ENCODE measurements at places on chromosomes 2 and 18. TPM values are rescaled to one million over a fixed set of nuclear protein-coding genes. Genes with fewer than 3 reads are reported as not detected.

GRCh38 chr2:74089816-74090745 is 57.6 kb downstream of the BOLA3 start:
- H3K27me3 ChIP-seq, result no peaks in the 10 kb centered on the region
- no peak overlapping the region for H3K4me3 ChIP-seq
- H3K36me3 ChIP-seq, result peaks cover 22% of the 10 kb centered on the region
- no peak for DNase-seq
- H3K27ac ChIP-seq, result no peak overlapping the region

DNA sequence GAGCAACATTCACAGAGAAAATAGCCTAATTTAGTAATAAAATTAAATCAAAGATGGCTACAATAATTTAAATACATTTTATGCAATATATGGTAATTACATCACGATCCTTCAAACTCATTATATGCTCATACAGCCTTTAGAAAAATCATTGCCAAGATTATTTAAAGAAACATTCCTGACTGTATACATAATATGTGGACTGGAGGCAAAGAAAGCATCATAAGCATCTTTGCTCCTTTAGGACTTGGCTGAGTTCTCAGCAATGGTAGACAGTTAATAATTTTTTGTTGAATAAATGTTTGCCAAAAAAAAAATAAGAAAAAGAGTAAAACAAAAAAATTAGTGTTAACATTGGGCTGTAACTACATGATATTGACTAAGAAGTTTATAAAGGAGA is 26.9 kb downstream of the NCKAP5 start:
- no peak overlapping the region for H3K27ac ChIP-seq
- no peaks in the 10 kb centered on the region for H3K4me1 ChIP-seq
- no peaks in the 10 kb centered on the region for H3K36me3 ChIP-seq
- no peak for DNase-seq

GRCh38 chr2:170163411-170164065 is 14.4 kb upstream of the MYO3B start:
- no peaks in the 10 kb centered on the region for H3K27me3 ChIP-seq
- H3K4me3 ChIP-seq, result no peak overlapping the region
- peaks cover 8% of the 10 kb centered on the region for H3K4me1 ChIP-seq
- no peak overlapping the region for H3K27ac ChIP-seq
- no peak for DNase-seq

- H3K4me1 ChIP-seq, result no peaks in the 10 kb centered on the region
- no peaks in the 10 kb centered on the region for H3K27me3 ChIP-seq
- H3K36me3 ChIP-seq, result 0 out of 2 replicates have a peak, but pooled peaks cover 4% of the 10 kb centered on the region
- DNase-seq, result no peak
- H3K27ac ChIP-seq, result no peak overlapping the region
- no peak overlapping the region for H3K4me3 ChIP-seq
Measured at GRCh38 chr18:26453386-26453901, 94.9 kb downstream of the KCTD1 start.

DNA sequence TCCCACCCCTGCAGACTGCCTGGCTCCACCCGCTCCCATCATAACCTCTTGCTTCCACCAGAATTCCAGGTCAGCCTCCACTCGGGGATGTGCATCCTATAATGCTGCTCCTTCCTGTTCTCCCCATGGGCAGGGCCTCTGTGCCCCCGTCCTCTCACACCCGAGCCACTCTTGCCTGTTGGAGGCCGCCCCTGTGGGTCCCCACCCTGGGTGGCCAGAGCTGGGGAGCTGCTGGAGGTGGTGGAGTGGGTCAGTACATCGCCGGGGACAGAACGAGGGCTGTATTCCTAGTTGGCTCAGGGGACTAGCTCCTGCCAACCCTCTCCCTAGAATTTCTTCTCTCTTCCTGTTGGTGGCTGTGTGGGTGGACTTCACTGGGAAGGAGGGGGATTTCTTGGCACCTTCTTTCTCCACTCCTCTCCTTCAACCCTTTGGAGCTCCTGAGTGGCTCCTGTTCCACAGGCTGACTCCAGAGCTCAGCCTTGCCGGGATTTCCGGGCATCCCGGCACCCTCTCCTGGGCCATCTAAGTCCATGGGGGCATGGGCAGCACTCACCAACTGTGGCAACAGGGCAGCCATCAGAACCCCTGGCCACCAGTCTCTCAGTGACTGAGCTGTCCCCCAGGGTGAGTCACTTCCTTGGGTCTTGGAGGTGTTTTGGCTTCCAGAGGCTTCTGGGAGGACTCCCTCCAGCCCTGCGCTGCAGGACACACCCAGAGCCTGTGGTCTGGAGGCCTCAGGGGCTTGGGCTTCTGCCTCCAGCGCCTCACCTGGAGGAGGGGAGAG is 88.2 kb upstream of the MCFD2 start:
- H3K4me3 ChIP-seq, result no peak overlapping the region
- H3K27me3 ChIP-seq, result no peaks in the 10 kb centered on the region
- H3K4me1 ChIP-seq, result peaks cover 24% of the 10 kb centered on the region
- DNase-seq, result peak; percentile 70
- H3K36me3 ChIP-seq, result peaks cover 13% of the 10 kb centered on the region

GRCh38 chr18:11857177-11857887 is 6.1 kb downstream of the CHMP1B start:
- no peaks in the 10 kb centered on the region for H3K27me3 ChIP-seq
- H3K4me1 ChIP-seq, result peaks cover 62% of the 10 kb centered on the region
- H3K27ac ChIP-seq, result peak overlapping the region; percentile 97
- no peaks in the 10 kb centered on the region for H3K36me3 ChIP-seq
- peak; percentile 87 for DNase-seq
- peak overlapping the region; percentile 43 for H3K4me3 ChIP-seq

DNA sequence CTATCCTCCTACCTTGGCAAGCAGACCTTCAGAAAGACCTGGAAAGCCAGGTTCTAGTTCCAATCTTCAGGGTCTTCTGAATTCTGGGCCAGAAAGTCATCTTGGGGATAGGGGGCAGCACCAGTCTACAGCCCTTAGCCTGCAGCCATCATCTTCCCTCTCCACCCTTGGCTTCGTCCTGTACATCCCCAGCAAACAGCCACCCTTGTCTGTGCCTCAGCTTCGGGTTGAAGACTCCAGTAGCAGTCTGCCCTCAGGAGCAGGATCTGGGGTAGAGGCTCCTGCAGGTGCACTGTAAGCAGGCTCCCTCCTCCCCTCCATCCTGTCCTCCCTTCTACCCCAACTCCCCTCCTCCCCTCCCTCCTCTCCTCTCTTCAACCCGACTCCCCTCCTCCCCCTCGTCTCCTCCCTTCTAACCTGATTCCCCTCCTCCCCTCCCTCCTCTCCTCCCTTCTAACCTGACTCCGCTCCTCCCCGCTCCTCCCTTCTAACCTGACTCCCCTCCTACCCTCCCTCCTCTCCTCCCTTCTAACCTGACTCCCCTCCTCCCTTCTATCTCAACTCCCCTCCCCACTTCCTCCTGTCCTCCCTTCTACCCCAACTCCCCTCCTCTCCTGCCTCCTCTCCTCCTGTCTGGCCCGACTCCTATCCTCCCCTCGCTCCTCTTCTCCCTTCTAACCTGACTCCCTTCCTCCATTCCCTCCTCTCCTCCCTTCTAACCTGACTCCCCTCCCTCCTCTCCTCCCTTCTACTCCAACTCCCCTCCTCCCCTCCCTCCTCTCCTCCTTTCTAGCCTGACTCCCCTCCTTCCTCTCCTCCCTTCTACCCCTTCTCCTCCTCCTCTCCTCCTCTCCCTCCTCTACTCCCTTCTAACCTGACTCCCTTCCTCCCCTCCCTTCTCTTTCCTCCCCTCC is 90.1 kb upstream of the SMAD2 start:
- H3K4me1 ChIP-seq, result peaks cover 15% of the 10 kb centered on the region
- H3K36me3 ChIP-seq, result no peaks in the 10 kb centered on the region
- no peak overlapping the region for H3K4me3 ChIP-seq
- peaks cover 10% of the 10 kb centered on the region for H3K27me3 ChIP-seq
- no peak for DNase-seq

DNA sequence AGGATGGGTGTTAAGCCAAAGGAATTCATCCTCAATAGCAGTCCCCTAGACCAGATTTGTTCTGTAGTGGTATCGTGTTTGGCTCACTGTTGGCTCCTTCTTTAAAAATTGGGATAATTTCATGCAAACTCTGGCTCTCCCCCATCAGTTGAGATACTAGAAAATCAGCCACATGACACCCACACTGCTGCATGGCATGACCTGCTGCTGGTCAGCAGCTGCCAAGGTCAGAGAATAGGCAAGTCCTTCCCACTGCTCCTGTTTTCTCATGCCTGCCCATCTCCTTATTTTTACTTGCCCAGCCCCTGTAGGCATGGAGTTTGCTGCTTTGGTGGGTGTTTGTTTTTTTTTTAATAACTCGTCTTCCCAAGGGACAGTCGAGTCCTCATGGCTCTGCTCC is 1.0 kb upstream of the SNRNP200 start:
- H3K27ac ChIP-seq, result peak overlapping the region; percentile 51
- no peak for DNase-seq
- peaks cover 30% of the 10 kb centered on the region for H3K36me3 ChIP-seq
- peaks cover 21% of the 10 kb centered on the region for H3K4me1 ChIP-seq

DNA sequence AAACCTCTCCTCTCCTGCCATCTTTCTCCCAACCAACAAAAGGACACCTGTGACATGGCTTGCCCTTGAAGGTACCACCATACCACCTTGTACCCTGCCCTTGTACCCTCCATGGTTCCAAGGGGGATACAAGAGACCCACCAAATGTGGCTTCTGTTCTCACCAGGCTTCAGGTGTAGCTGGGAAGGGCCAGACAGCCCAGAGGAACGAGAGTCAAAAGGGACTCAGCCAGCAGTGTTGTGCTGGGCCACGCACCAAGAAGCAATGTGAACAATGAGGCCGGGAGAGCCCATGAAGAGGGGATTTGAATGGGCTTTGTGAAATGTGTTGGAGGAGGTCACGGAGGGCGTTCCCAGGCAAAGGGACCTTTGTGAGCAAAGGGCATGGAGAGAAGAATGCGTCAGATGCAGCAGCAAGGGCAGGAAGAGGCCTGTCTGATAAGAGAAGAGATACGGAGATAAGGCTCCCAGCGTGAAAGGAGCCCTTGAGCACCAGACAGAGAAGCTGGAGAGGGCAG is 48.6 kb downstream of the PLB1 start:
- H3K4me1 ChIP-seq, result peaks cover 40% of the 10 kb centered on the region
- H3K27me3 ChIP-seq, result no peaks in the 10 kb centered on the region
- H3K36me3 ChIP-seq, result no peaks in the 10 kb centered on the region
- peak overlapping the region; percentile 82 for H3K27ac ChIP-seq

GRCh38 chr2:67694445-67694844 is 297.3 kb downstream of the ETAA1 start:
- H3K4me1 ChIP-seq, result no peaks in the 10 kb centered on the region
- no peaks in the 10 kb centered on the region for H3K36me3 ChIP-seq
- DNase-seq, result no peak
- H3K27me3 ChIP-seq, result peaks cover 11% of the 10 kb centered on the region

GRCh38 chr2:119402645-119403560 is 28.8 kb upstream of the TMEM37 start:
- no peaks in the 10 kb centered on the region for H3K27me3 ChIP-seq
- no peak for DNase-seq
- H3K4me3 ChIP-seq, result no peak overlapping the region
- H3K27ac ChIP-seq, result no peak overlapping the region

DNA sequence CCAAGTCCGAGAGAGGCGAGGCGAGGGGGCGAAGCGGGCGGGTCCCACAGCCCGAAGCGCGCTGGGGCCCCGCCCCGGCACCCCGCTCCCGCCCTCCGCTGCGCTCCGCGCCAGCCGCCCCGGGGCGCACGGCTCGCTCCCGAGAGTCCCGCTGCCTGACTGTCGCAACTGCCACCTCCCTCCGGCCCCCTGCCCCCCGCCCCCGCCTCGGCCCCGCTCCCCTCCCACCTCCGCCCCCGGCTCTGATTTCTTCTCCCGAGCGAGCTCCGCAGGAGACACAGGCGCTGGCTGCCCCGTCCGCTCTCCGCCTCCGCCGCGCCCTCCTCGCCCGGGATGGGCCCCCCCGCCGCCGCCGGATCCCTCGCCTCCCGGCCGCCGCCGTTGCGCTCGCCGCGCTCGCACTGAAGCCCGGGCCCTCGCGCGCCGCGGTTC is at the start of gene WNT6:
WNT6 (plus strand) TSS at position 250 of the 432 bp plus-strand sequence. CDS start 233 bp downstream, outside the sequence.
- peaks cover 13% of the 10 kb centered on the region for H3K27me3 ChIP-seq
- peaks cover 15% of the 10 kb centered on the region for H3K4me1 ChIP-seq
- DNase-seq, result peak; percentile 37
- H3K27ac ChIP-seq, result no peak within 1 kb of the TSS
- H3K36me3 ChIP-seq, result no peaks in the 10 kb centered on the region
- peak within 1 kb of the TSS; percentile 61 for H3K4me3 ChIP-seq

DNA sequence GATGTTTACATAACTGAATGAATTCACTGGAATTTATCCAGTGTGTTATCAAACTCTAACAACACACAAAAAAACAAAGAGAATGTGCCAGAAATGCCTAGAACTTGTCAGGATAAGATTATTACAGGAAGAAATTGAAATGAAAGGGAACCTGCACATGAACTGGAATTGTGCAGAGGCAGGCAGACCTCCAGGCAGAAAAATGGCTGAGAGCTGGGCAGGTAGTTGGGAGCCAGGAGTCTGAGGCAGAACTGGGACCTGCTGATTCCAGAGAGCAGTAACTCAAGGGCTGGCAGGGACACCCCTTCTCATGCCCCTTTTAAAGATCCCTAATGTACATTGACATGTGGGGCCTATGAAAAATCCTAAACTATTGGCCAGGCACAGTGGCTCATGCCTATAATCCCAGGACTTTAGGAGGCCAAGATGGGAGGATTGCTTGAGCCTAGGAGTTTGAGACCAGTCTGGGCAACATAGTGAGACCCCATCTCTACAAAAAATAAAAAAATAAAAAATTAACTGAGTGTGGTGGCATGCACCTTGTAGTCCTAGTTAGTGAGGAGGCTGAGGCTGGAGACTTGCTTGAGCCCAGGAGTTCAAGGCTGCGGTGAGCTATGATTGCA is 674 bp upstream of the SP110 start:
- H3K36me3 ChIP-seq, result no peaks in the 10 kb centered on the region
- peak overlapping the region; percentile 16 for H3K27ac ChIP-seq
- H3K4me1 ChIP-seq, result peaks cover 29% of the 10 kb centered on the region
- no peak for DNase-seq

The DSC2 gene
- 13.9 TPM for total RNA-seq

The EML6 gene
- total RNA-seq, result 3.7 TPM

The KYNU gene
- 44.5 TPM for total RNA-seq

The RIT2 gene
- not detected for total RNA-seq

The UGT1A10 gene
- not detected for total RNA-seq

The PSMD14 gene
- total RNA-seq, result 58.8 TPM

The C2orf78 gene
- not detected for total RNA-seq

The RPL31 gene
- 1,251 TPM for total RNA-seq

The C2orf80 gene
- not detected for total RNA-seq
